ENCODE measurements at places on chromosomes 3 and 15. TPM values are rescaled to one million over a fixed set of nuclear protein-coding genes. Genes with fewer than 3 reads are reported as not detected.
A peak's percentile ranks its signal among the peaks of the same experiment; 100 is the strongest.

DNA sequence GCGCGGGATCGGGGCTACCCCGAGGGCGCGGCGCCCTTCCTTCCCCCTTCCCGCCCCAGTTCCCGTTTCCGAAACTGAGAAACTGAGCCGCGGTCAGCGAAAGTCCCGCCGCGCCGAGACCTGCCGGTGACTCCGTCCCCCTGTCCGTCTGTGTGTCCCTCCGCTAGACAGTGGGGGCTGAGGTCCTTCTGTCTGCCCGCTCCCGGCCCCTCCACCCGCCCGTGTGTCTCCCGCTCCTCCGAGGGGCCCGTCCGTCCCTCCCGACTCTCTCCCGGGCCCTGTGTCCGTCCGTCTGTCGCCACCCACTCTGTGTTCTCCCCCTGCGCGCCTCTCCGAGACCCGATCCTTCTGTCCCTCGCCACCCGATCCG lies 426 bp downstream of the PRKCD start:
- ATAC-seq: no peak

DNA sequence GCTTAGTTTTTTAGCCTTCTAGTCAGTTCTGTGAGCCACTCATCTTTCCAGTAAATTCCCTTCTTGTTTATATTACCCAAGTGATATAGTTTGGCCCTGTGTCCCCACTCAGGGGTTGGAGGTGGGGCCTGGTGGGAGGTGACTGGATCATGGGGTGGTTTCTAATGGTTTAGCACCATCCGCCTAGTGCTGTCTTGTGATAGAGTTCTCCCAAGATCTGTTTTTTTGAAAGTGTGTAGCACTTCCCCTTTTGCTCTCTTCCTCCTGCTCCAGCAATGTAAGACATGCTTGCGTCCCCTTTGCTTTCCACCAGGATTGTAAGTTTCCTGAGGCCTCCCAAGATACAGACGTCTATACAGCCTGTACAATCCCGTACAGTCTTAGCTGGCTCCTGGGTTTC lies 53.7 kb upstream of the INO80 start:
- no peak for ATAC-seq

The TEX55 gene
- not detected for total RNA-seq

GRCh38 chr3:158713094-158713499 lies 19.2 kb downstream of the RARRES1 start:
- ATAC-seq: peak; percentile 53

DNA sequence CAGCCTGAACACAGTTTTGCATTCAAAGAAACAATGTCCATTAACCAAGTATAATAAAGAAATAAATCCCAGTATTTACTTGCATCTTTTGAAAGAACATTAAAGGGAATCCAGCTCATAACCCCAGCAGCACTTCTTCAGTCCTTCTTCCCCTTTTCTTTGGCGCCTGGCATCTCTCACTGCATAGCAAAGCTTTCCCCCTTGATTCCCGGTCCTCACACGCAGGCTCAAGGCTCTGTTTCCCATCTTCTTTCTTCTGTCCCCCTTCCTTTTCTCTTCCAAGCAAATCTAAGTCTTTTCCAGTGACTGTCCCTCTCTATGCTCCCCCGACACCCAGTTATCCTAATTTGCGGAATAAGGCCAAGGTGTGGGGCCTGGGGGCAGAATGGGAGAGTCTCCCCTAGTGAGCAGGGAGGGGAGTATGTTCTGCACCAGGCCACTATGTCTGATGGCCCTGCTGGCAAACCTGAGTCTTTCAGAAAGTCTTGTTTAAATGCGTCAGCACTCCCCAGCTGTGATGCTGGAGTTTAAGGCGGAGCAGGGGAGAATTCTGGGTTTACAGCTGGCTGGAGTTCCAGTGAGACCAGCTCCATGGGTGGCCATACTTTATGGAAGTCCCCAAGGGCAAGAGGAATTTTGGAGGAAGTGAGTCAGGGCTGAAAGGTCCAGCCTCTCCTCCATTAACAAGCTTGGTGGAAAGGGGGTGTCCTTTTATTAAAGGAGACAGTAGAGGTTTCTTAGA lies 42.1 kb downstream of the GOLGA6A start:
- ATAC-seq: no peak

The FSIP1 gene
- 0.28 TPM for total RNA-seq

The SH2D7 gene
- total RNA-seq: not detected

The UBL7 gene
- total RNA-seq: 28.2 TPM
